ENCODE measurements at places on chromosomes 13 and 19.

DNA sequence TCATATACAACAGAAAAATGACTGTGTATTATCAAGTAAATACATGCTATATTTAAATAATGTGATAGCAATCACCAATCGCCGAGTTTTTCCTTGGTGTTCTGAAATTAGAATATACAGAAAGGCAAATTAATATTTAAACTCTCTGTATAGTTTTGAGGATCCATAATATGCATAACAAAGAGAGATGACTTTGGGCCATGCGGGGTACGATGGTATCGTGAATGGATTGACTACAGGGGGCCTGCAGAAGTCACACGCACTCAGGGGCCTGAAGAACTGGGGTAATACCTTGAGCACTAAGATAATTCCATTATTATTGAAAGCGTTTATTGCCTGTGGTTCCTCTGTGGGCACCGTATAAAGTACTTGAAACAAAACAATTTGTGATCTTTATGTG, 314.0 kb downstream of the TEX29 start:
- no peak for DNase-seq

- no peak for DNase-seq
These were observed 463.7 kb upstream of the SLITRK5 start for GRCh38 chr13:87207280-87208003.

GRCh38 chr13:43990829-43991228, 111.1 kb downstream of the LACC1 start:
- DNase-seq = no peak

DNA sequence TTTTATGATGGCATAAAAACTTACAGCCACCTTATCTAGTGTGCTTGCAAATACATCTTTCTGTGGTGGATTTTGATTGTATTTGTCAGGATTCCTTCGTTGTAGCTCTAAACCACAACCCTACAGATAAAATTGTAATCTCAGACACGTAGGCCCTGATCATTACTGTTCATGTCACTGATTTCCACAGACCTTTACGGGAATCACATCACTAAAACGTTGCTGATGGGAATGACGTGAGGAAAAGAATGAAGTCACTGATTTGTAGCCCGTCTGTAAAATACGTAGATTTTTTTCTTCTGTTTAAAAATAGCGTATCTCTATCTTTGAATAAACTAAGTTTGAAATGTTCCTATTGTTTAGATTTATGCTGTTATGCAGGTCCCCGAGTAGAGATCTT, 399.2 kb downstream of the MYO16 start:
- no peak for DNase-seq

DNA sequence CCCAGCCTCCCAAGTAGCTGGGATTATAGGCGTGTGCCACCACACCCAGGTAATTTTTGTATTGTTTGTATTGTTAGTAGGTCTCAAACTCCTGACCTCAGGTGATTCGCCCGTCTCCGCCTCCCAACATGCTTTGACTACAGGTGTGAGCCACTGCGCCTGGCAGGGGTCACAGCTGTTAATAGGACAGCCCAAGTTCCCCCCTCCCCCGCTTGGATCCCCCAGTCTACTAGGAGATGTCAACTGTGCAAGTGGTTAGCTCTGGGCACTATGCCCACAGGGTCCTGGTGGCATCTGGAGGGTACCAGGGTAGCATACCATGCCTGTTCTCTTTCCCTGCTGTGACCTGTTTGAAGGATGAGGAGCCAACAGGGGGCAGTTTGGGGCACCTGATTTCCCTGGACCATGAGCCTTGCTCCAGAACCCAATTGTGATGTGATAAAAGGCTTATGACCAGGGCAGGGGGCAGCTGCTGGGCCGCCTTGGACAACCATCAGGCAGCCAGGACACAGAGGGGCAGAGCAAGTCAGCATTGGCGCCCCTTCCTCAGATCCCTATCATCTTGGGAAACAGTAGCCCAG, at the start of gene TSPAN16:
Gene TSPAN16 (plus strand): TSS at position 496 of the 581 bp plus-strand sequence. CDS start 138 bp downstream, outside the sequence.
- DNase-seq = no peak

- DNase-seq = no peak
These were observed 29.6 kb upstream of the KLF2 start for GRCh38 chr19:16295057-16295456.

- DNase-seq = no peak
These were observed 166.8 kb downstream of the DCT start for GRCh38 chr13:94312511-94313216.
